OCI-M1 (cell line): ENCODE measurements at places on chromosomes 16 and 17.

GRCh38 chr17:55588446-55589242, 77.4 kb upstream of the SMIM36 start:
- DNase-seq = no peak

- DNase-seq = peak; percentile 91
These were observed 26.3 kb downstream of the NFE2L1 start for GRCh38 chr17:48074322-48075081.

GRCh38 chr16:12881182-12881581, 20.2 kb upstream of the SHISA9 start:
- DNase-seq = no peak

DNA sequence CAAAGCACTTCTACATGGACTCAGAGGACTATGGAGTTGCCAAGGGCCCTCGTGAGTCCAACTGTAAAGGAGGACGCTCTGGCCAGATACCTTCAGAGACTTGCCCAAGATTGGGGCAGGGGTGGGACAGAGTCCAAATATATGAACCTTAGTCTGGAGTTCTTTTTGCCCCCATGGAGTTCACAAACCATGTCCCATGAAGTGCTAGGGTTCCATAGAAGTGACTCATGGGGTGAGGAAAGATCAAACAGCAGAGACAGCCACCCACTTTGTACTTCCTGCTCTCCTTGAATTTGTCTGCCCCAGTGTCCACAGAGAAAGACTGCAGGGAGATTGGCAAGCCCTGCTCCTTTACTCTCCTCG, 29.0 kb downstream of the SRL start:
- no peak for DNase-seq

DNA sequence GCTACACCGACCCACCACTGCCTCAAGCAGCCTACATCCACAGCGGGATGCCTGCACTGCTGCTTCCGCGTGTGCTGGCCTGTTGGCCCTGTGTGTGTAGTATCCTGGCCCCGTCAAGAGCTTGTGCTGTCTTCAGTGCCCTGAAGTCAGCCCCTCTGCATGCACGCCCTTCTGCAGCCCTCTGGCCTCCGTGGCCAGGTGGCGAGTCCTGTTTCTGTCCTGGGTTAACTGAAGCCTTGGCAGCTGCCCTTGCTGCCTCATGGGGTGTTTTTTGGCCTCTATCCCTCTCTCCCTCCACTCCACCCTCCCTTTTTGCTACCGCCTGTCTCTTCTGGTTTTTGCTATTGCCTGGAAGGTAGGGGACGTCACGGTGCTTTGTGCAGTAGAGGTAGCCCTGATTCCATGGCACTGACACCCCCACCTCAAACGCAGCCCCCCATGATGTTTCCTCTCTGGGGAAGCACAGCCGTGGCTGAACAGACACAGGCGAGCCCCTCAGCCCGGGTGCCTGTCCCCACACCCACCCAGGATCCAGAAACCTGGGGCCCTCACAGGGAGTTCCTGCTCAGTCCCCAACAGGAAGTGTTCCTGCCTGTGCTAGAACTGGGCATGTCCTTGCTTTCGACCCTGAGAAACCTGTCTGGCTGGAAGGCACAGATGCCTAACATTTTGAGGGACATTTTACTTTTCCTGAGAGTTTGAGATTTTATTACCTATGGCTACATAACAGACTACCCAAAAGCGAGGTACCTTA, 18.8 kb upstream of the AMZ2 start:
- DNase-seq = no peak

GRCh38 chr17:43598357-43599045, 52.4 kb upstream of the ETV4 start:
- DNase-seq = no peak

DNA sequence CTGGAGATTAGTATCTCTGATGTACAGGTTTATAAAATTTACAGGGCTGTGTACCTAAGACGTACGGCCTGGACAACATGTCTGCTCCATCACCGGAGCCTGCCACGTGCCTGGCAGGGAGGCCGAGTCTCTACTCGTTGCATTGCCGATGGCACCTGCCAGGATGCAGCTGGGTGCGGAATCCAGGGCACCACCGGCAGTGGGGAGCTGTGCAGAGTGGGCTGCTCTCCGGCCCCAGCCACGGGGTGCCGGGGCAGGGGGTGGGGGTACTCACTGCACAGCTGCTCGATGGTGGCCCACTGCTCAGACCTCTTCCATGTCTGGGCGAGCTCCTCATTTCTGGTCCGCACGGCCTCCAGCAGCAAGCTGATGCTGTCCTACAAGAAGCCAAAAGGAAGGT, 13.1 kb upstream of the FAAP100 start:
- no peak for DNase-seq

DNA sequence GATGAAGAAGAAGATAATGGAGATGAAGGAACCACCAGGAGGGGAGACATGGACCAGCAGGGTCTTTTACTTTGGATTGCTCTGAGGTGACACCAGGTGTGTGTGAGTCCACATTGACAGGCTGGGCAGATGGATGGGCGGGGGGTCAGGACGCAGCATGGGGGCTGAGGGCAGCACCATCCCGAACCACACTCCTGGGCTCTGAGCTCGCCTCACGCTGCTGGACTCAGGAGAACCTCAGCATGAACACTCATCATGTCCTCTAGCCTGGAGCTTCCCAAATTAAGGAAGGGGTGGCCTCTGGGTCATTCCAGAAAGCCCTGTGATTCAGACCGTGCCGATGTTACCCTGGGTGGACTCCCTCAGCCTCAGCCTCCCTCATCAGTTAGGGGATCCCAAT, 50.4 kb upstream of the MAP3K14 start:
- DNase-seq = no peak

GRCh38 chr16:75750528-75750927, 24.2 kb upstream of the CPHXL start:
- no peak for DNase-seq

- no peak for DNase-seq
These were observed 7.6 kb downstream of the PITPNA start for GRCh38 chr17:1554751-1555540.

- DNase-seq = no peak
These were observed 115.4 kb downstream of the SALL1 start for GRCh38 chr16:51035711-51036110.

DNA sequence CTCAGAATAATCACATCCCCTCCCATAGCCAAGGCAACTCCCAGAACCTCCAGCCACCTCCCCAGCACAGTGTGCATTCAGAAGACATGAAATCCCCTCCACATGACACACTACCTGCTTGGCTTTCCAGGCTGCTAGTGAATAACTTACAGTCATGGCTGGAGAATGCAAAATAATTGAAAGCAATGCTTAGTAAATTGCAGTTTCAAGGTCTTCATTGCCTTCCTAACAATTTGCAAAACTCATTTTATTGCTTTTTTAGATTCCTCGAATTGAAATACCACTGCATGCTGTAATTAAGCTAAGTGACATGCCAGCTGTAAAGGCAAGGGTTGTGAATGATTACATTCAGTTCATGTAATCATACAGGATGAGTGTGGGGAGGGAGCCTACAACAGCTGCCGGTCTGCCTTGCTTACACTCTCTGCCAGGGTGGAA, 29.0 kb upstream of the HOXB13 start:
- no peak for DNase-seq

GRCh38 chr17:19991252-19991885, 13.7 kb upstream of the AKAP10 start:
- DNase-seq = no peak

DNA sequence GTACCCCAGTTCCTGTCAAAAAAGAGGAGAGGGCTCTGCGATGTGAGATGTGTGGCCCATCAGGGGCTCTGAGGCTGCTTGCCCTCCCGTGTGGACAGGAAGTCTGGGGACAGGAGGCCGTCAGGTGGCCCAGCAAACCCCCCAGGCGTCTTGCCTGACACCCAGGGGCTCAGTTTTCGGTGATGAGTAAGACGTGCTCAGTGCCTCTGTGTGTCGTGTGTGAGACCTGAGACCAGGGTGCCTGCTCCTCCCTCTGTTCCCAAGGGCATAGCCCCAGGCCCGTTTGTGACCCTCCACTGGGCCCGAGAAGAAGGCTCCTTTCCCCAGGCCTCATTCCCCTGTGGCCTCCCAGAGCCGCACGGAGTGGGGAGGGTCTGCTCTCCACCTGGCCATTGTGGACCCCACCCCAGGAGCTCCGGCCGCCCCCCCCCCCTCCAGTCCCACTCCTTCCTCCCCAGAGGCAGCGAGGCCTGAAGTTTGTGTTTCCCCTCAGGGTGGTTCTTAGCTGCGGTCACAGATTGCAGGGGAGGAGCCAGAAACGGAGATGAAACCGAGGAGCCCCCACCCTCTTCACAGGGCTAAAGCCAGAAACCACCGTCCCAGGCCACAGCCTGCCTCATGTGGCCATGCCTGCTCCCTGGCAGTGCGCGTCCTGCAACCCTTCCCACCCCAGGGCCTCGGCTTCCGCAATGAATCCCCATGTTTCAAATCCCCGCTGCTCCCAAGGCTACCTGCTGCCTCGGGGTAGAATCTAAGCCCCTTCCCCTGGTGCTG, 4.9 kb upstream of the ACTG1 start:
- DNase-seq = peak; percentile 61

DNA sequence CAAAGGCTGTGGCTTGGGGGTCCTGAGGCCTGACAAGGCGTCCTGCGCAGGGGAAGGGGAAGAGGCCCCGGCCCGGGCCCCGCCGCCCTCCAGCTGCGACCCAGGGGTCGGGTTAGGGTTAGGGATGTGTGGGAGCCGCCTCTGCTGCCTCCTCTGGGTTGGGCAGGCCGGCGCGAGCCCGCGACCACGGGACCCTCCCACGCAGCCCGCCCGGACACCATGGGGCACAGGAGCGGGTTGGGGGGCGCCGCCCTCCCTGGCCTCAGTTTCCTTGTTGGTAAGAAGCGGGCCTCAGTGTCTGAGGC, 386 bp downstream of the CIAO3 start:
- DNase-seq = peak; percentile 38

DNA sequence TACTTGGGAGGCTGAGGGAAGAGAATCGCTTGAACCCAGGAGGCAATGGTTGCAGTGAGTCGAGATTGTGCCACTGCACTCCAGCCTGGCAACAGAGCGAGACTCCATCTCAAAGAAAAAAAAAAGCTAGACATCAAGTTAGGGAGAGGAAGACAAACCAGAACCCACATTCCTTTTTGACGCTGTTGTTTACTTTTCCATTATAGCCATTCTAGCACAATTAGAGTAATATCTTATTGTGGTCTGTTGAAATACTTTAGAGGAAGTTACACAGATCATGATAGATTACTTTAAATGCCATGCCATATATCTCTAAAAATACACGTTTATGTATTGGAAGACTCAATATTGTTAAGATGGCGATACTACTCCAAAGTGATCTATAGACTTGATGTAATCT, 16.5 kb upstream of the ABCC1 start:
- no peak for DNase-seq

GRCh38 chr16:20289571-20289970, 37.7 kb downstream of the GP2 start:
- DNase-seq = no peak

- no peak for DNase-seq
These were observed 26.8 kb downstream of the TNFRSF13B start for GRCh38 chr17:16945136-16945482.

GRCh38 chr17:82891911-82892310, 52.1 kb upstream of the ZNF750 start:
- no peak for DNase-seq

- no peak for DNase-seq
These were observed 47.5 kb downstream of the NT5M start for GRCh38 chr17:17350491-17351355.

- DNase-seq = no peak
These were observed 65.0 kb downstream of the PARN start for GRCh38 chr16:14564861-14565687.

GRCh38 chr17:64158406-64158805, 28.5 kb upstream of the ERN1 start:
- DNase-seq = no peak

GRCh38 chr16:30875871-30876801, 17.7 kb downstream of the BCL7C start:
- peak; percentile 96 for DNase-seq

DNA sequence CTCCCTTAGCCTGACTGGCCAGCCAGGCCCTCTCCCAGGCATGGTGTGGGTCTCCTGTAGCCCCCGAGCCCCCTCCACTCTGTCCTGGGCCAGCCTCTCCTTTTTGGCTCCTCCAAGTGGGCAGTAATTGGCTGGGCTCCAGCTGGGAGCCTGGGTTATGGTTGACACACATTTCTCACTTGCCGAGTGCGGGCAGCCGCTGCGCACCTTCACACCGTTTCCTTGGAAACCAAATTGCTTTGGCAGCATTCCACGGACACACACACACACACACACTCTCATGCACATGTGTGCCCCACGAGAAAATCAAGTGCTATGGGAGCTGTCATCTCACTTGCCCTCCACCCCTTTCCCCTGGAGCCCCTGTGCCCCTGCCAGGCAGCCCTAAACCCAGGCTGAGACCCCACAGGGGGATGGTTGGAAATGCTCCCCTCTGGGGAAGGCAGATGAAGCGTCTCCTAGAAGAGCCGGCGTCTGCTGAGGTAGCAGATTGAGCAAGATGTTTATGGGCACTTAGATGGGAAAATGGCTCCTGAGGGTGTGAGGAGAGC, 402.7 kb upstream of the TNRC6C start:
- DNase-seq = no peak

DNA sequence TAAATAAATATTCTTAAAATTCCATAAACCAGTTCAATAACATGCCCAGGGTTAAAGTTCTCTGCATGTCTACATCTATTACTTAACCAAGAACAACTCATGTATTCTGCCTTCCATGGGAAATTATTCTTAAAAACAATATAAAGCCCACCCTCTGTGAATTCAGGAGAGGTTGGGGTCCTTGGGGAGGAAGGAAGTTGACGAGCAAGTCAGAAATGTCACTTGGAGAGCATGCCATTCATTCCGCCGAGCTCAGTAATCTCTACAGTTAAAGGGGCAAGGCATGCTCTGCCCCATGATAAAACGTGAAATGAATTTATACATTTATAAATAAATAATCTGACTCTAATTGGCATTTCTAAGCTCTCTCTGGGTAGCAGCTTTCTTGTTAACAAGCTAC, 405.1 kb downstream of the TOX3 start:
- DNase-seq = no peak

DNA sequence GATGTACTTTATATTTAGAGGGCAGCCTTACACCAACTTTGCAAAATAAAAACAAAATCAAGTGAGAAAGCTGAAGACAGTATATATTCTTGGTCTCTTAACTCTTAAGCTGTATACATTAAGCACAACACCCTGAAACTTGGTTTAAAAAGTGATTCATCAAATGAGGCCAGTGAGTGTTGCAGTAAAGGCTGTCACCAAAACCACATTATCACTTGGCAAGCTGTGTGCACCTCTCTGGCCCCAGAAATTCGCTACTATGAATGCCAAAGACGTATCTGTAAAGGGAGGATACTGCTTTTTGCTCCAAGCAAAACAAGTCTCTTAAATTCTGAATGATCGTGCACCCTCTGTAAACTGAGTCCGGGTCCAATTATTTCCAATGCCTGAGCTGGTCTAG, 163.9 kb downstream of the ZFHX3 start:
- DNase-seq = no peak

- no peak for DNase-seq
These were observed 3.9 kb upstream of the SOX9 start for GRCh38 chr17:72116661-72117521.
